Stimulated activated CD8-positive, alpha-beta memory T cell treated with anti-CD3 and anti-CD28 coated beads, Interleukin-15, amount 100 ng/mL, for 4 hours (primary cell): ENCODE measurements at places on chromosomes 3 and 15.
A peak's percentile ranks its signal among the peaks of the same experiment; 100 is the strongest.

DNA sequence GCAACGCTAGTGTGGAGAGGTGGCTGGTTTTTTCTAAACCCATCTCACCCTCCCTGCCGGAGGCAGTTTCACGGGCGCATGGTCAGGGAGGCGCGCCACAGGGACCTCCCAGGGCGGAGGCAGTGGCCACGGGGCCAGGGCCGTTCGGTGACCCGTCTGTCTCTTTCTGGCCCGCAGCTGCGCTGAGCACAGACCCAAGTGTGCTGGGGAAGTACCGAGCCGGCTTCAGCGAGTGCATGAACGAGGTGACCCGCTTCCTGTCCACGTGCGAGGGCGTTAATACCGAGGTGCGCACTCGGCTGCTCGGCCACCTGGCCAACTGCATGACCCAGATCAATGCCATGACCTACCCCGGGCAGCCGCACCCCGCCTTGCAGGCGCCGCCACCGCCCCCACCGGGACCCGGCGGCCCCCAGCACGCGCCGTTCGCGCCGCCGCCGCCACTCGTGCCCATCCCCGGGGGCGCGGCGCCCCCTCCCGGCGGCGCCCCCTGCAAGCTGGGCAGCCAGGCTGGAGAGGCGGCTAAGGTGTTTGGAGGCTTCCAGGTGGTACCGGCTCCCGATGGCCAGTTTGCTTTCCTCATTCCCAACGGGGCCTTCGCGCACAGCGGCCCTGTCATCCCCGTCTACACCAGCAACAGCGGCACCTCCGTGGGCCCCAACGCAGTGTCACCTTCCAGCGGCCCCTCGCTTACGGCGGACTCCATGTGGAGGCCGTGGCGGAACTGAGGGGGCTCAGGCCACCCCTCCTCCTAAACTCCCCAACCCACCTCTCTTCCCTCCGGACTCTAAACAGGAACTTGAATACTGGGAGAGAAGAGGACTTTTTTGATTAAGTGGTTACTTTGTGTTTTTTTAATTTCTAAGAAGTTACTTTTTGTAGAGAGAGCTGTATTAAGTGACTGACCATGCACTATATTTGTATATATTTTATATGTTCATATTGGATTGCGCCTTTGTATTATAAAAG lies 1.8 kb downstream of the HES1 start:
- DNase-seq: peak; percentile 21

GRCh38 chr3:151330379-151330778 lies 1.0 kb upstream of the P2RY13 start:
- DNase-seq: no peak

DNA sequence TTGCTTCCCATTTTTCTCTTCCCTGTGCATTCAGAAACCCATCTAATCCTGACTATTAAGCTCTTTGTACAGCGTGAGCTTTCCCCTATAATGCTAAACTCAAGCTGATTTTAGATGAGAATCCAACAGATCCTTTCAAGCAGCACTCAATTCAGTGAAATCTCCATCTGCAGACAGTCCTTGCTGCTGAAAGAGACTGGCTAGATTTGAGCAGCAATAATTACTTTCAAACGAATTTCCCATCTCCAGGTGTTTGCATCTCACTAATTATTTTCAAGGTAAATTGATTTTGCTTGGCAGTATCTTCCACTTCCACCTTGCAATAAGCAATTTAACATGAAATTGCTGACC lies 49.5 kb upstream of the SLC7A14 start:
- no peak for DNase-seq

DNA sequence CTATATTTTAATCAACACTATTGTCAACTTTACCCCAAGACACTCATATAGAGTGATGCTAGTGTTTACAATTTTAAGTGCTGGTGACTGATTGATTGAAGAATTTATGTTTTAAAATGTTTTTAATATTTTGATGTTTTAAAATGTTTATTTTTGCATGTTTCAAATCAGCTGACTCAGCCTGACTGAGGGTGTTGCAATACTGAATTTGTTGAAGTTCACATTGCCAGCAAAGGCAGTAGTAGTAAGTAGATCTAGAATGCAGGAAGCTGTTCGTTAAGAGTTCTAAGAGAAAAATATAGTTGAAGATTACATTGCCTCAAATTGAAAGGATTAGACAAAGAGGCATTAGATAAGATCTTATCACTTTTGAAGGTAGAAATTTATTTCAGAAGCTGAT lies 977.6 kb downstream of the IGSF11 start:
- no peak for DNase-seq

DNA sequence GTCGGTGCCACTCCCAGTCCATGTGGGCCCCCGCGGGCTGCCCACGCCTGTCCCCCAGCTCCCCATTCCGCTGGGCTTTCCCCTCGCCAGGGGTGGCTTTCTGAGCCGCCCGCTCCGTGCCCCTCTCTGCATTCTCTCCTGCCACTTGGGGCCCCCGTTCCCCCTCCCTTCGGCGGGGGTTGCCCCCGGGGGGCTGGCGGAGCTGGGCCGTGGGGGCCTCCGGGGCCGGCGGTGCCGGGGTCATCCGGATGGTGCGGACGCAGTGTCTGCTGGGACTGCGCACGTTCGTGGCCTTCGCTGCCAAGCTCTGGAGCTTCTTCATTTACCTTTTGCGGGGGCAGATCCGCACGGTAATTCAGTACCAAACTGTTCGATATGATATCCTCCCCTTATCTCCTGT lies 46.5 kb downstream of the GRAMD1C start:
- no peak for DNase-seq

- DNase-seq: no peak
These were observed 53.4 kb downstream of the LARS2 start for GRCh38 chr3:45441584-45442310.

GRCh38 chr3:187722206-187722612 lies 19.9 kb upstream of the RTP2 start:
- no peak for DNase-seq

DNA sequence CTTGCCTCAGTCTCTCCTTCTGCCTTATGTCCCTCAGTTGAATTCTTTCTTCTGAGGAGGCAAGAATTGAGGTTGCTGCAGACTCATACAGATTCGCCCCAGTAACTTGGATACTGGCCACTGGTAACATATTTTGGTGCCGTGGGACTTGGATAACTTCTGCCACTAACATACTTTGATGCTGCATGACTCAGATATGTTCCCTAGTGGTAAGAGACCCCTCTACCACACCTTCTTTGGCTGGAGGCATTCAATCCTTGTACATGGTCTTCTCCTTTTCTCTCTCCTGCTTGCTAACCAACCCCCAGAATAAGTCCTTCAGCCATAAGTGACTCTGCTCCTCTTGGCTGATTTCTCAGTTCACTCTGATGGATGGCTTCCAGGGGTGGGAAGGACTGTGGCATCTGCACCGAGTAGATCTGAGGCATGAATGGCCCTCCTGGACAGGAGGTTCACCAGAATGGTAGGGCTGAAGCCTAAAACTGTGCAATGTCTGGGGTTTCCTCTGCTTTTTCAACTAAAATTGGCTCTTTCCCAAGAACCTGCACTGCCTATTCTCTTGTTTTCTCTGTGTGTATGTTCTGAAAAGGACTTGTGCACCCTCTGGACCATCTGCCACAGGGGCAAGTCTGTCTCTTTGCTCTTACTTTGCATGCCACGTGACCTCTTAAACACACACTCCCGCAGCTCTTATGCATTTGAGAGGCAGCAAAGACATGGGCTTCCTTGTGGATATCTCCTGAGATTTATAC lies 55.5 kb upstream of the FSTL1 start:
- no peak for DNase-seq
